Esophagus muscularis mucosa (tissue), 4 donors: ENCODE measurements at places on chromosomes 3 and 15. TPM values are rescaled to one million over a fixed set of nuclear protein-coding genes. Genes with fewer than 3 reads are reported as not detected.

GRCh38 chr15:62344806-62345539 lies 179.9 kb upstream of the C2CD4B start:
- DNase-seq: no peak
- peak overlapping the region; percentile 38 for H3K4me3 ChIP-seq
- H3K36me3 ChIP-seq: no peaks in the 10 kb centered on the region
- H3K27me3 ChIP-seq: no peaks in the 10 kb centered on the region
- H3K27ac ChIP-seq: no peak overlapping the region
- H3K4me1 ChIP-seq: no peaks in the 10 kb centered on the region

DNA sequence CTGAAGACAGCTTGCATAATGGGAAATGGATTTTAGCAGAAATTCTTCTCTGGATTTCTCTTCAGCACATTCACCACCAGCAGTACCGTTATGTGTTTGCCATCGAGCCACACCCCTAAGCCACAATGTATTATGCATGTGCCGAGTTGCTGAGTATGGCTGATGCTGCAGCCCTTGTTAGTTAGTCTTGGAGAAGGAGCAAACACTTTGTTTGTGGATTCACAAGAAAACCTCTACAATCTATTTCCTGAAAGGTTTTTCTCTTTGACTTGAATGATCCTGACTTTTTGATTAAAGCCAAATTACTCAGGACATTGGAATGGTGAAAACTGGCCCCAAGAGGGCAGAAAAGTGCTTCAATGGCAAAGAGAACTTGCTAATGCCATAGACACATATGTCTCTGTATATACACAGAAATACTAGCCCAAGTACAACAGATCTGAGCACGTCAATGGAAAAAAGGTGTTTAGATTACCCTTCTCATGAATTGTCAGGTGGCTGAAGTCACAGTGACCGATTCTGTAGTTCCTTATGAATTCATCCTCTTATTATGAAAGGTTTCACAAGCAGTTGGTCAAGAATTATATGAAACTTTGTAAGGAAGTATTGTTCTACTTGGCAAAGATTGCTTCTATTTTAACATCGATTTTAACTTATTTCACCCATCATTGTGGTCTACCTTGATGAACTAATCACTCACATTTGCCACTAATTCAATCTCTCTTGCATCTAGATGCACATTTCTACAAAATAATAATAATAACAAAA lies 103.0 kb downstream of the P3H2 start:
- peaks cover 12% of the 10 kb centered on the region for H3K4me1 ChIP-seq
- no peak overlapping the region for H3K27ac ChIP-seq
- H3K36me3 ChIP-seq: no peaks in the 10 kb centered on the region
- no peak for DNase-seq

DNA sequence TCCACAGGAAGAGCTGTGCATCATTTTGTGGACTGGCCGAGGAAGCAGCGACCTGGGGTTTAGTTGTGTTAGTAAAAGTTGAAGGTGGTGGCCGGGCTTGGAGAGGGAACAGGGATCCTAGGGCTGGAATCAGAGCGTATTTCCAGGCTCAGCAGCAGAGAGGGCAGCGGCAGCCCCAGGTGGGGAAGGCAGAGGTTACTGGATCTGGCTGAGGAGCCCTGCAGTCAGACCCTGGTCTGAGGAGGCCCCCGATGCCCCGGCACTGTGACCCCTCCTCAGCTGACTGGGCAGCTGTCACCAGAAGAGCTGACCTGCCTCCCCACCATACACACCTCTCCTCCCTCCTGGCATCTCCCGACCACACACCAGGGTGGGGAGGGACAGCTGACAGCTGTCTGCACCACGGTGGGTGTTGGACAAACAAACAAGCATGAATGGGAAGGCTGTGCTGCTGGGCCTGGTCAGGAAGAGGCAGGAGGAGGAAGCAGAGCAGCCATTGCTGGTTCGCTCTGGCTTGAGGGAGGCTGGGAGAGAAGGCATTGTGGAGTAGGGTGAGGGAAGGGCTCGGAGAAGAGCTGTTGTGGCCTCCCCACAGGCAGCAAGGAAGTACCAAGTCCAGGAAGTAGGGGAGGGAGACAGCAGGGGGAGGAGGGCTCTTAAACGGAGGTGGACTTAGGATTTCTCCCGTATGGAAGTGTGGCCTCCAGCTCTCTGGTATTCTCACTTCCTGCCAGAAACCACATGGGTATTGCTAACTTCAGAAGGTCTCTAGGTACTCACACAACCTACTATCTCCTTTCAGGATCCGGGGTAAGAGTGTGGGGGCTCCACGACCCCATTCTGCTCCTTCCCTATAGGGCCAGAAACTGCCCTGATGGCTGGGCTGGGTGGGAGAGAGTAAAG lies 49.5 kb upstream of the HACD2 start:
- peaks cover 75% of the 10 kb centered on the region for H3K36me3 ChIP-seq
- no peak for DNase-seq
- H3K27ac ChIP-seq: peak overlapping the region; percentile 97
- no peaks in the 10 kb centered on the region for H3K27me3 ChIP-seq

DNA sequence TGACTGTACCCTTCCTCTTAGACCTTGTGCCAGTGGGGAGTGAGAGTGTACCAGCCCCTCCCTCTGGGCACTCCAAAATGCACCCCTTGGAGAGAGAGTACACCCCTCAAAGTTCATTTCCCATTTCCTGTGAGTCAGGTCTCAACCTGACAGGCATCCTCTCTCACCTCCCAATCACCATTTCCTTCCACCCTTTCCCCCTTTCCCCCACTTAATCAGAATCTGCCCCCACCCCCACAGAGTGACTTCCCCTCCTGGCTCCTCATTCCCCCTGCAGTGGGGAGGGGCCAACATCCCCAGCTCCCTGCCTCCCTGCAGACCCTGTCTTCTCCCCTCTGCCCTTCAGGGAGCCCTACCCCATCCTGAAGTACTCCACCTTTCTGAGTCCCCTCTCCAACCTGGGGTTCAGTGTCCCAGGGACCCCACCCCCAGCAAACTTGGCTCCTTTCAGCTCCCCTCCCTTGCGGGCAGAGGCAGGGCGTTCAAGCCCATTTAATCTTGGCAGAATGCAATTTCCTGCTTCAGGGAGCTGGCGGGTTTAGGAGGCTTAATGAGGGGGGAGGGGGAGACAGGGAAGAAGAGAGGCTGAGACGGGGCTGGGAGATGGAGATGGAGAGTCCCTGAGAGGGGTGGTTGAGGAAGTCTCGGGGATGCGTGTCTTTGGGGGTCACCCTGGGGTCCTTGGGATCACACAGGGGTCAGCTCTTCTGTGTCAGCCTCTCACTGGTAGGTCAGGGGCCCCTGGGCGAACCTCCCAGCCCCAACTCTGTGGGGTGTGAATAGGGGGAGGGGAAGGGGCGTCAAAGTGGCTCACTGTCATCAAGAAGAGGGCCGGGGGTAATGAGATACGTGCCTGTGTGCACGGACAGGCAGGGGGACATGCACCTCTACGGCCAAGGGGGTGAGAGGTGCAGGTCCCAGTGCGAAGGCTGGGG lies 16.6 kb upstream of the SEMA3F start:
- H3K4me3 ChIP-seq: no peak overlapping the region
- no peak overlapping the region for H3K27ac ChIP-seq
- no peaks in the 10 kb centered on the region for H3K36me3 ChIP-seq
- DNase-seq: no peak

- no peaks in the 10 kb centered on the region for H3K36me3 ChIP-seq
- no peak overlapping the region for H3K27ac ChIP-seq
- H3K4me1 ChIP-seq: no peaks in the 10 kb centered on the region
- DNase-seq: no peak
- H3K4me3 ChIP-seq: no peak overlapping the region
- H3K27me3 ChIP-seq: no peaks in the 10 kb centered on the region
These were observed 228.5 kb downstream of the CHL1 start for GRCh38 chr3:425079-425478.

DNA sequence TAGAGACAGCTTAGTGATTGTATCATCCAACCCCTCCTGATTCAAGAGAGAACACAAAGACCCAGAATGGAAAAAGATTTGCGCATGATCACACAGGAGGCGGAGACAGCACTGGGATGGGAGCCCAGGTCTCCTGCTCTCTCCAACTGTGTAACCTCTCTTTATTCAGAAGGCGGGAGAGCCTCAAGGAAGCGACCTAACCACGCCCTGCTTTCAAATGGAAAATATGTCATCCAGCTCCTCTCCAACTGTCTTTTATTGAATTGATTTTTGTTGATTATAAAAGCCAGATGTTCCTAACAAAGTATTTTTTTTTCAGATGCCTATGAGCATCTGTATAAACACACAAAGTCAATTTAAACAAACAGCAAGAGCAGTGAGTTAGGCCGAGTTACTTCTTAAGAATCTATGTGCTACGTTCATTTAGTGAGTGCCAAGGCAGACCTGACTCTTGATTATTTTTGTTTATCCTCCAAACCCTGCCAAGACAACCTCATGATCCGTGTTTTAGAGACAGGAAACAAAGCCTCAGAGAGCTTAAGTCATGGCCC lies 74.5 kb downstream of the BFSP2 start:
- H3K27me3 ChIP-seq: no peaks in the 10 kb centered on the region
- peak overlapping the region; percentile 71 for H3K27ac ChIP-seq
- no peak overlapping the region for H3K4me3 ChIP-seq
- DNase-seq: no peak
- H3K4me1 ChIP-seq: peaks cover 31% of the 10 kb centered on the region

DNA sequence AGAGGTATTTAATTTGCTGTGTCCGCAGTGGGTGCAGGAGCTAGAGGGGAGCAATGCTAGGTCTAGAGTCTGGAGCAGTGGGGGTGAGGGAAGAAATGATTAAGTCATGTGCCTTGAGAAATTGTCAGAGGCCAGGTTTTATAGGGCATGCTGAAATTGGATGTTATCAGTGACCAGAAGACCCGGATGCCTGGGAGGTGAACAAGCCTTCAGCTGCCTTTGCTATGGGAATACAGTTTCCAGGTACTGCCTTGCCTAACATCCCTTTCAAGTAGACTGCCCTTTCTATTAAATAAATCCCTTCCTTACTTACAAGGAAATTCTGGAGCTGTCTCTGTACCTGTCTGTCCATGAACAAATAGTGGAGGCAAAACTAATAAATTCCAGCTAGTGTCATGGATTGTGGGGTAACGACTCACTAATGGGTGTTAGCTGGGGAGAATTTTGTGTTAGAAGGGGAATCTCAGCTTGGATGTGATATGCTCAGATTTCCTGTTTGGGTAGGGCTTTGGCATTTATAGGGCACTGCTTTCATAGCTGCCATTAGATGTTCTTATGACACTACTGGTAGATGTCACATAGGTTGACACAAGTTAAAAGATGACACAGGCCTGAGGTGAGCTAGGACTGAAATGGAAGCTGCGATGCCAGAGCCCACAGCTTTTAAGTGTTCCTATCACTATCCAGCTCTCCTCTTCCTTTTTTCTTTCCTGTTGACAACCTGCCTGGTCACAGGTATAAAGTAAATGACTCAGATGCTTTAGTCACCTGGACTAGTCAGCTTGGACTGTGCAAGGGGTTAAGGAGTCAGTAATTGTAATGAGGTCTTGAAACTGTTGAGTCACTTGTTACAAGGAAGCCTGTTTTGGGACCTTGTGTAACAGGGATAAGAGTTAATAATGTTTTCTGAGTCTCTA lies 21.3 kb downstream of the CHD2 start:
- peaks cover 89% of the 10 kb centered on the region for H3K4me1 ChIP-seq
- H3K27ac ChIP-seq: peak overlapping the region; percentile 56
- no peaks in the 10 kb centered on the region for H3K27me3 ChIP-seq
- no peak for DNase-seq
- peaks cover 17% of the 10 kb centered on the region for H3K36me3 ChIP-seq

GRCh38 chr15:91099995-91100813 lies at the start of gene SV2B:
Gene SV2B, plus strand, starts transcription at chr15:91100257. Its CDS starts 126,007 bp downstream, at chr15:91226264.
- peak; percentile 90 for DNase-seq
- H3K27ac ChIP-seq: no peak within 1 kb of the TSS
- H3K27me3 ChIP-seq: no peaks in the 10 kb centered on the region
- H3K4me3 ChIP-seq: peak within 1 kb of the TSS; percentile 65
- no peaks in the 10 kb centered on the region for H3K36me3 ChIP-seq

- H3K36me3 ChIP-seq: no peaks in the 10 kb centered on the region
- no peaks in the 10 kb centered on the region for H3K4me1 ChIP-seq
- H3K27ac ChIP-seq: no peak overlapping the region
These were observed 54.2 kb downstream of the RHCG start for GRCh38 chr15:89442155-89442554.

- no peak overlapping the region for H3K27ac ChIP-seq
- peaks cover 56% of the 10 kb centered on the region for H3K4me1 ChIP-seq
- no peak for DNase-seq
- H3K36me3 ChIP-seq: no peaks in the 10 kb centered on the region
These were observed 1.4 kb downstream of the PTH1R start for GRCh38 chr3:46878781-46879436.

DNA sequence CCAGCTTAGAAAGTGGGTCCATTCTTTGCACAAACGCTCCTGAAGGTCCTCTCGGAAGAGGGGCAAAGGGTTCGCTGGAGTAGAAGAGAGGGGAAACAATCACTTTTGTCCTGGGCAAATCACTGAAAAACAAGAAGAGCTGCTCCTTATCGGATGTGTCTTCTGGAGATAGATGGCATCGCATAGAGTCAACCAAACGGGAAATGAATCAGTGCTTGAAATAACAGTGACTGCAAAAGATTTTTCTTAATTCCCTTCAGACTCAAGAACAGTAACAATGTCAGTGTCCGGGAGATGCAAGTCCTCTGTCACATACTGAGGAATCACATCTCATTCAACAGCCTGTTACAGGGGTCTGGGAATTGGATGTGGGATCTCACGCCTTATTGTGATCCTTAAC lies 78.8 kb upstream of the PCSK6 start:
- no peaks in the 10 kb centered on the region for H3K27me3 ChIP-seq
- H3K4me3 ChIP-seq: no peak overlapping the region
- DNase-seq: no peak

DNA sequence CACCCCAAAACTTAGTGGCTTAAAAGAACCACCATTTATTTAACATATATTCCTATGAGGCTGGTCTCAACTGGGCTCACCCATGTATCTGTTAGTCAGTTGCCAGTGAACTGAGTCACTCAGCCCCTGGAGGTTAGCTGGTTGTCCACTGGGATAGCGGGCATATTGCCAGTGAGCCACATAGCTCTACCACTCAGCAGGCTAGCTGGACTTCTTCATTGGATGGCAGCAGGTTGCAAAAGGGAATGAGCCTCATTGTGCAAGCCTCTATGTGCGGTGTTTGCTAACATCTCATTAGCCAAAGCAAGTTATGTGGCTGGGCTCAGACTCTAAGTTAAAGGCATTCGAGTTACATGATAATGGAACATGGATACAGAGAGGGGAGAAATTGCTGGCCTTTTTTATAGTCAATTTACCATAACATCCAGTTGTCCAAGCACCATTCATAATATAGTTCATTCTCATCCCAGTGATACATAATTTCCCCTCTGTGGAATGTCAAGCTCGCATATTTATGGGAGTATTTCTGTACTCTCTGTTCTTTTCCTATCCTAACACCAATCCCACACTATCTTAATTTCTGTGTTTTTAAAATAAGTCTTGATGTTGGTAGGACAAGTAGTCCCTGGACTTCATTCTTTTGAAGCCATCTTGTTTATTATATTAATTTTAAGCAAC lies 8.7 kb downstream of the BTD start:
- no peaks in the 10 kb centered on the region for H3K36me3 ChIP-seq
- no peak for DNase-seq
- H3K27me3 ChIP-seq: no peaks in the 10 kb centered on the region

Gene CATSPER2
- total RNA-seq: 2.8 TPM

Gene ABI3BP
- 58.1 TPM for total RNA-seq

Gene OR5H6
- total RNA-seq: not detected
